MM.1S (cell line): ENCODE measurements at places on chromosomes 1 and 21.

DNA sequence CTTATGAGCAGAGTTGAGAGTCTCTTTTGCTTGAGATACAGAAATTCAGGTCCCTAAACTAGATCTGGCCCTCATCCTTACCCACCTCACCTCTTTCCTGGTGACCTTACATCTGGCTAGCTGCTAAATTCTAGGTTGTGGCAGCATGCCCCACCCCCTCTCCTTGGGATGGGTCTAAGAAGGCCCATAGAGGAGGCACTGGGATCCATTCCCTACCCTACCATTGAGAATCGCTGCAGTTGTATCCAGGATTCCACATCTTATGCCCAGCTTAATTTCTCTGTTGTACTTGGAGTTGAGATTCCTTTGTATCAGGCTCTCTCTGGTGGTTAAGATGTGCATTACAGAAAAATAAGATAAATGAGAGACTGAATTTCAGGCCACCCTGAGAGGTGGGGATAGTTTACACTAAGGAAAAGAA, 9.5 kb upstream of the TMEM39B start:
- DNase-seq: peak; percentile 41
- no peaks in the 10 kb centered on the region for H3K27me3 ChIP-seq
- H3K36me3 ChIP-seq: peaks cover 6% of the 10 kb centered on the region; the same call in 1 of the 2 replicates

DNA sequence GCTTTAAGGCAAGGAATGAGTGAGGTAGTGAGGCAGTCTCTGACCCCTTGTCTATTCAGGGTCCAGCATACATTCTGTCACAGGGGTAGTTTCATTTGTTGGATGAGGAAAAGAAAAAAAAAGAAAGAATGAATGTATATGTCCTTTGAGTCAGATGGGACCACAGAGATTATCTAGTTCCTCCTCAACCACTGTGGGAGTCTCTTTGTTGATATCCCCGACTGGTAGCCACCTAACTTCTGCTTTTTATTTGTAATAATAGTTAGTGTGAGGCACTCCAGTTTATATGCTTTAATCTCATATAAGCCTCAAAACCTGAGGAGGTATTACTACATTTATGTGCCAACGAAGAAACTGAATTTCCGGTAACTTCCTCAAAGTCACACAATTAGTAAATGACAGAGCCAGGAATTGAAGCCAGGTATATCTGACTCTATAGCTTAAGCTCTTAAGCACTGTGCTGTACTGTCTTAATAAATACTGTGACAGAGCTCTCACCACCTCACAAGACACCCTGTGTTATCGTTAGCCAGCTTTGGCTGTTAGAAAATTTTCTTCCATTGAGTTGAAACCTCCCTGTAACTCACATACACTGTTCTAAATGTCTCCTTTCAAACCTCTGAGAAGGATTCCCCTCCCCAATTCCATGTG, 82.2 kb downstream of the MDM4 start:
- no peak for DNase-seq
- no peaks in the 10 kb centered on the region for H3K4me1 ChIP-seq
- no peaks in the 10 kb centered on the region for H3K27me3 ChIP-seq
- H3K4me3 ChIP-seq: no peak overlapping the region
- no peaks in the 10 kb centered on the region for H3K36me3 ChIP-seq

- H3K27ac ChIP-seq: no peak overlapping the region
- no peaks in the 10 kb centered on the region for H3K36me3 ChIP-seq
- DNase-seq: no peak
- peaks cover 13% of the 10 kb centered on the region for H3K4me1 ChIP-seq
- no peaks in the 10 kb centered on the region for H3K27me3 ChIP-seq
- H3K4me3 ChIP-seq: no peak overlapping the region
Measured at GRCh38 chr1:234760303-234760723, 150.3 kb upstream of the IRF2BP2 start.

DNA sequence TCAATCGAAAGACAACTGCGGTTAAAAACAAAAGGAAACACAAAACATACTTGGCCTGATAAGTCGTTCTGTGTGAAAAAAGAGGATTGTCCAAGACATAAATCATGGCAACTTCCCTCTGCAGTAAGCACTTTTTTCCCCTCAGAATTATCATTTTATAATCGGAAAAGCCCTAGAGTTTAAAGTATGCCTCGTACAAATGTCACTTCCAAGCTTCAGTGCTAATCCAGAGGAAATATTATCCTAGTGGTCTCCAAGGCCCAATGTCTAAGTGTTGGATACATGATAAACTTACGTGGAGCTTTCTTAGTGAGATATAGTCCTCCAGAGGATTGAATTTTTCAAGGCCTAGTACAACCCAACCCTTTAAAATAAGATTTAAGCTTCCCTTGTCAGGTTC, 11.2 kb upstream of the NTMT2 start:
- no peaks in the 10 kb centered on the region for H3K4me1 ChIP-seq
- H3K27ac ChIP-seq: no peak overlapping the region
- no peaks in the 10 kb centered on the region for H3K27me3 ChIP-seq
- DNase-seq: no peak

- no peaks in the 10 kb centered on the region for H3K4me1 ChIP-seq
- no peaks in the 10 kb centered on the region for H3K36me3 ChIP-seq
- DNase-seq: no peak
- peaks cover 28% of the 10 kb centered on the region for H3K27me3 ChIP-seq
Measured at GRCh38 chr21:43192501-43193081, 23.8 kb downstream of the CRYAA start.

GRCh38 chr1:9038881-9039760, 12.9 kb upstream of the SLC2A7 start:
- H3K36me3 ChIP-seq: no peaks in the 10 kb centered on the region
- no peak overlapping the region for H3K4me3 ChIP-seq
- H3K4me1 ChIP-seq: no peaks in the 10 kb centered on the region
- no peaks in the 10 kb centered on the region for H3K27me3 ChIP-seq

GRCh38 chr1:67832737-67833601, at the start of gene GNG12:
Gene GNG12, minus strand, starts transcription at chr1:67833467. Its CDS starts 125,781 bp downstream, at chr1:67707686.
- no peak within 1 kb of the TSS for H3K27ac ChIP-seq
- peak within 1 kb of the TSS; percentile 64 for H3K4me3 ChIP-seq
- H3K36me3 ChIP-seq: no peaks in the 10 kb centered on the region
- H3K4me1 ChIP-seq: no peaks in the 10 kb centered on the region

- H3K36me3 ChIP-seq: no peaks in the 10 kb centered on the region
- no peak overlapping the region for H3K4me3 ChIP-seq
- no peaks in the 10 kb centered on the region for H3K4me1 ChIP-seq
Measured at GRCh38 chr1:6976044-6976375, 190.8 kb downstream of the CAMTA1 start.
